Muscle of back (tissue), 13 donors: ENCODE measurements at places on chromosomes 16 and 17.

- no peak for DNase-seq
These were observed 18.0 kb downstream of the KLHDC4 start for GRCh38 chr16:87747626-87748414.

GRCh38 chr17:34351096-34351495 is 5.2 kb upstream of the CCL13 start:
- DNase-seq: no peak

DNA sequence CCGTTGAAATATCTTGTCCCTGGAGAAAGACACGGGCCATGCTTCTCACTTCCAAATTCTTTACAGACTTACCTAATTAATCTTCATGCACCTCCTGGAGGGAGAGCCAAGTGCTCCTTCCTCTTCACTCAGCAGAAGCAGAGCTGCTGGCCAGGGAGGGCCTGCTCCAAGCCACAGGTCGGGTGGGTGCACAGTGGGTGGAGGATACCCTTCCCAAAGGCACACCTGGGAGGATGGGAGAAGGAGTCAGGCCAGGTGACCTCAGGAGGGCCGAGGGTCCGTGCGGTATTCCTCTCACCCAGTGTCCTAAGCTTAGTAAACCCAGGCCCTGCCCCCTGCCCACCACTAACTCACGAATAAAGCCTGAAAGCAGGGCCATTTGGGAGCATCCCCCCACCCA is 171.3 kb upstream of the RPL38 start:
- DNase-seq: no peak

DNA sequence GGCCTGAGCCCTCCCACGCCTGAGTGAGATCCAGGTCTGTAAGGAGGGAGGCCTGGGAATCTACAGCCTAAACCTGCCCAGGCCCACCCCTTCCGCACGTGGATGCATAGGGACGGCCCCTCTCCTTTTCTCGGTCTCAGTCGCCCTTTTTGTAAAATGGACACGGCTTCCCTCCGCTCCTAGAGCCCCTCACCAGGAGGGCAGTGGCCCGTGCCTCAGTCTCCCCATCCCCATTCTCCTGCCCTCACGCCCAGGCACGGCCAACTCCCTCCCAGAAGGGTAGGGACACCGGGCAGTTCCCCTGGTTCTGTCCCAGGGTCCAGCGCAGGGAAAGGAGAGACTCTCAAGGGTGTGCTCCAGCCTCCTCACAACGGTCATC is 48.1 kb downstream of the WNT3 start:
- DNase-seq: no peak

- DNase-seq: peak; percentile 72
These were observed 228.5 kb upstream of the PMFBP1 start for GRCh38 chr16:72400257-72401083.

GRCh38 chr17:64537488-64537887 is 30.7 kb downstream of the CEP95 start:
- DNase-seq: no peak

DNA sequence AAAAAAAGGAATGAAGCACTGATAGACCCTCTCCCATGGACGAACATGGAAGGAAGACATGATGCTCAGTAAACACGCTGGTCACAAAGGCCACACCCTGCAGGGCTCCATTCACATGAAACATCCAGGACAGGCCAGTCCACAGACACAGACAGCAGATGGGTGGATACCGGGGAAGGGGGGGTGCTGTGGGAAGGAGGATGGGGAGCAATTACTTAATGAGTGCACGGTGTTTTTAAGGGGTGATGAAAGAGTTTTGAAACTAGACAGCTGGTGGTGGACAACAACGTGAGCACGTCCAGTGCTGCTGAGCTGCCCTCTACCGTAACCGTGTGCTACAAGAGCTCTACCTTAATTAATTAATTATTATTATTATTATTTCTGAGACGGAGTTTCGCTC is 6.0 kb upstream of the SLC16A3 start:
- no peak for DNase-seq

GRCh38 chr16:62041401-62041800 is 5.2 kb upstream of the CDH8 start:
- peak; percentile 61 for DNase-seq

DNA sequence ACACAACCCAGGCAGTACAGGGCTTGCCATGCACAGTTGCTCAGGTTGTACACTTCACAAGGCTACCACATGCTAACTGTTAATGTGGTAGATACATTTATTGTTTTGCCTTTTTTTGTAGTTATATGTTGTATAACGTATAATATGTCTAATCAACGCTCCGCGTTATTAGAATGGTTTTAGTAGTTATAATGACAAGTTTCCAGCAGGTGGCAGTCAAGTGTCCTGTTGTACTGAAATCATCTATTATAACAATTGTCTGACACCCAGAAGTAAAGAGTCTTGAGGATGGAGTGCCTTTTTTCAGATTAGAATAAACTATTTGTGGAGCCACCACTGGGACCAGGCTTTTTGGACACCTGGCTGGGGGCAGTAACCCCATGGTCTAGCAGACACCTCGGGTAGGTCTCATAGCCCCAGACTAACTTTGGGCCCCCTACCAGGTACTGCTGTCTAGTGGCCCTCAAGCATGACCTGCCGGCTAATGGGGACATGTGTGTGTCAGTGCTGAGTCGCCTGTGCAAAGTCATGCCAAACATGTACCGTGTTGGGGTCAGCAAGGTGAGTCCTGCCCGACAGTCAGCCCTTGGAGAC is 32.8 kb downstream of the MYO15A start:
- DNase-seq: peak; percentile 83
